ENCODE measurements at places on chromosomes 12 and 14. TPM values are rescaled to one million over a fixed set of nuclear protein-coding genes. Genes with fewer than 3 reads are reported as not detected.

The SLC25A47 gene
- total RNA-seq = 0.05 TPM

The ADAMTS20 gene
- not detected for total RNA-seq

- no peak for DNase-seq
These were observed 1474.1 kb upstream of the SEL1L start for GRCh38 chr14:83007641-83008225.

GRCh38 chr14:32013083-32013482 lies 64.0 kb upstream of the ARHGAP5 start:
- no peak for DNase-seq

DNA sequence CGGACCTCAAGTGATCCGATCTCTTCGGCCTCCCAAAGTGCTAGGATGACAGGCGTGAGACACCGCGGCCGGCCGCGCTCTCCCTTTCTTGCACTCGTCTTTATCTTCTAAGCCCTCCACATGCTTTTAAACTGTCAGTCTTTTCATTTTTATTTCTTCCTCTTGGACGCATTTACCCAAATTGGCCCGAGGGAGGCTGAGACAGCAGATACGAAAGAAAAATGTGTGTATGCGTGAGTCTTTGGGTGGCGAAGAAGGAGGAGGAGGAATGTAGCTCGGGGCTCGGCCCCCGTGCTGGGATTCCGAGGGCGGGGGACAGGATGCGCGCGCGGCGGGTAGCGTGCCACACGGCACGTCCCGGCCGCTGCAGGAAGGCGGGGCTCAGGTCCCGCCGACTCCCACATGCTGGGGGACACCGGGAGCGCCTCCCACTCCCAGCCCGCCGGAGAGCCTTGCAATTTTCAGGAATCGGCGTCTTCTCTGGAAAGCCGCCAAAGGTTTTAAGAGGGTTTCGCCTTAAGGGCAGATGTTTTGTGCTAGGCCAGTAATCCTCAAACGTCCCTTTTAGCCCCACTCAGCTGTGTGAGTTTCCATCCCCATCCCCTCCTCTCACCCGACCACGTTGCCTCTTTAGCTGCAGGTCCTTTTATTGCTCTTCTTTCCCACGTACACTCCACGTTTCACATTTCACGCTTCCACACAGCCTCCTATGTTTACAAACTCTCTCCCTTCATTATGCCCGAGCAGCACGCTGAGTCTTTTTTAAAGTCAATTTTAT lies 34.7 kb upstream of the SLC2A3 start:
- no peak for DNase-seq

DNA sequence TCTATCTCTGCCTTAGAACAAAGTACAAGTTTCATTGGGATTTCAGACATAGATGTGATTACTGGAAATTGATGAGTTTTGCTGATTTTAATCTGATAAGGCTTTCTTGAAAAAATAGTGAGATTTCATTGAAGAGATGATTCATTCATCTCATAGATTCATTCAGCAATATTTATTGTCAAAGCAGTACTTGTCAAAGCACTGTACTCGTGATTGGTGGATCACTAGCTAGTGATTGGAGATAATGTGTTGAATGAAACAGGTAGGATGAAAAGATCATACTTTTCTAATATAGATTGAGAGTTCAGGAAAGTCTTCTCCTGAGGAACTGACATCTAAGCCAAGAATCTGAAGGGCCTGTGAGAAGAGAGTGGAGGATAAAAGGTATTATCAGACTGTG lies 71.0 kb downstream of the KTN1 start:
- DNase-seq = no peak

- DNase-seq = no peak
These were observed 1823.6 kb upstream of the FLRT2 start for GRCh38 chr14:83706231-83706954.

DNA sequence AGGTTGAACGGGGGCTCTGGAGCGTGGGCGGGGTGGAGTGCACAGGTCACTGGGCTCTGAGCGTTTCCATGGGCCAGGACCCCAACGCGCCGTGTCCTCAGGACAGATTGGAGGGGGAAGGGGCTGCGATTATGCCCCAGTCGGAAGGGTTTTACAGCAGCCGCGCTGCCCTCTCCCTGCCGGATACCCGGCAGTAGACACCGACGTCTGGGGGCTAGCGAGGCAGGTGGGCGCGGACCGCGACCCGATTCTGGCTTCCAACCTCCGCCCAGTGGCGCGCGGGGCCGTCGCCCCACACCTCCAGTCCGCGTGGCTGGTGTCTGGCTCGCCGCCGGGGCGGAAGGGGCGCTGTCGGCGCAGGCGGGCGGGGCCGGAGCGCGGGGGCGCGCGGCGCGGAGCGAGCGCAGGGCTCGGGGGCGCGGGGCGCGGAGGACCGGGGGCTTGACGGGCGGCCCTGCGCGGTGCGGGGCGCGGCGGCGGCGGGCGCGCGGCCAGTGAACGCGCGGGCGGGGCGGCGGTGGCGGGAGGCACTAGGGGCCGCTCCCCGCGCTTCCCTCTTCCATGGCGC lies 2.4 kb upstream of the KIF26A start:
- no peak for DNase-seq

DNA sequence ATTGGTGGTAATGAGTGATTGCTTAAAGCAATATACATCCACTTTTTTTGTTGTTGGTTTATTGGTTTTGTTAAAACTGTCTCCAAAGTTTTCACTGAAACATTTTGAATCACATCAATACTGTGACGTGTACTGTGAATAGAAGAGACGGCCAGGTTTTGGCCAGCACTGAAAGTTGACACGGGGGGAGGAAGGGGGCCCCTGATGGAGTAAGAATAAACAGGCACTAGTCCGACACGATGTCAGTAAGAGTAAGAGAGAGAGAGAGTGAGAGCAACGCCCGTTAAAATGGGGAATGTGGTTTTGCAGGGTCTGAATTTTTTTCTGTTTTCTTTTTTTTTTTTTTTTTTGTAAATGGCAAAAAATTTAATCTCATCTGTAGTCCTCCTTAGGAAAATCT lies 14.7 kb downstream of the PEBP1 start:
- no peak for DNase-seq

GRCh38 chr12:109329686-109330085 lies 18.0 kb upstream of the MYO1H start:
- DNase-seq = no peak

GRCh38 chr12:107404981-107405380 lies 280.6 kb upstream of the PWP1 start:
- DNase-seq = no peak

- DNase-seq = no peak
These were observed 357.7 kb downstream of the ETNK1 start for GRCh38 chr12:22982635-22983034.

DNA sequence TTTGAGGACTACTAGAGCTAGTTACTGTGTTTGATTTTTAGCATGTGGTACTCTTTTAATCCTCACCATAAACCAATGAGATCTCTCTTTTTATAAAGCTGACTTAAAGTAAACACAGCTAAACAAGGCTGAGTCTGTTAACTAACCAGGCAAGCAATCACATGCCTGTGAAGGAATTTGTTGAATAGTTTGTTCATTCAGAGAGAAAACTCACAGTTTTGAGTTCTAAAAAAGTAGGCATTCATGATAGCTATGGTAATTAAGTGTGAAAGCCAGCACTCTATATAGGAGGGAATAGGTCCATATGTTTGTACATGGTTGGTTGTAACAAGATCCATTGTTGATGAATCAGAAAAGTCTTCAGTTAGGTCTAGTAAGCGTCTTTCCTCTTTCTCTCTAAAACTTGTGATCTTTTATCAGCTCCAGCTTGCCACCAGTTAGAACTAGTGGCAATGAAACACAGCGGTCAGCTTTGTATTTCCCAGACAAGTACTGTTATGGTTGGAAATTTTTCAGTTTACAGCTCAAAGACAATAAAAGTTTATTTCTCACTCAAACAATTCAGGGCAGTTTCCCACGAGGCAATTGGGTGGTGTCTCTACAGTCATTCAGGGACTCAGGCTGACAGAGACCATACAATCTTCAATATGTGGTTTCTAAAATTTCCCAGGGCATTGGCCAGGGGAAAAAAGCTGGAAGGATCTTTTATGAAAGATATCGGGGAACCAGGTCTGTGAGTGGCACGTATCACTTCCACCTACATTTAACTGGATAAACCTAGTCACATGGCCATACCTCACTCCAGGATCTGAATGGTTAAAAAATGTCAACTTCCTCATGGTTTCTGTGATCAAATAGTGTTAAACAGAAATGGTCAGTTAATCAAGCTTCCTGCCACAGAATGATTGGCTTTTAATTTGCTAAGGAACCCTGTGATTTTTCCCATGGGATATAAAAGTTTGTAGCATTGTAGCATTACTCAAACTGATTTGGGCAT lies 203.1 kb downstream of the KIF21A start:
- no peak for DNase-seq

All from glomerular endothelial cell (primary cell).